Naive B cell (primary cell): ENCODE measurements at places on chromosomes 6 and 20.

GRCh38 chr6:5529733-5530132, 268.4 kb downstream of the FARS2 start:
- no peak for DNase-seq

GRCh38 chr20:51760905-51761546, 7.2 kb downstream of the ATP9A start:
- DNase-seq, result no peak

GRCh38 chr20:44745598-44746366, at the start of gene KCNK15:
Gene KCNK15 (plus strand): TSS chr20:44745865. CDS start chr20:44745911, 46 bp downstream.
- DNase-seq, result peak; percentile 8

- DNase-seq, result no peak
These were observed 103.0 kb upstream of the FOXQ1 start for GRCh38 chr6:1208876-1209275.

GRCh38 chr20:6784210-6784631, 16.7 kb downstream of the BMP2 start:
- no peak for DNase-seq

DNA sequence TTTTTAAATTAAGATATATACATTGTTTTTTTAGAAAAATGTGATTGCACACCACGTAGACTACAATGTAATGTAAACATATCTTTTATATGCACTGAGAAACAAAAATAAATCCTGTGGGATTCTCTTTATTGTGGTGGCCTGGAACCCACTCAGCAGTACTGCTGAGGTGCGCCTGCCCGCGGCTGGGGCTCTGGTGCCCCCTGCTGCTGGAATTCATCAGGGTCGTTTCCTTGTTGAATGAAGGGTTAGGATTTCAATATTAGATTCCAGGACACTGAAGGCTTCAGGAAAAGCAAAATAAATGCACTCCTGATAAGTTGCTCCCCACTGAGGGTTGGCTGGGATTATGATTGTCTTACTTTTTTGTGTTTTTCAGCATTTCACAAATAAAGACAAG, 175.8 kb upstream of the GGTLC1 start:
- no peak for DNase-seq

DNA sequence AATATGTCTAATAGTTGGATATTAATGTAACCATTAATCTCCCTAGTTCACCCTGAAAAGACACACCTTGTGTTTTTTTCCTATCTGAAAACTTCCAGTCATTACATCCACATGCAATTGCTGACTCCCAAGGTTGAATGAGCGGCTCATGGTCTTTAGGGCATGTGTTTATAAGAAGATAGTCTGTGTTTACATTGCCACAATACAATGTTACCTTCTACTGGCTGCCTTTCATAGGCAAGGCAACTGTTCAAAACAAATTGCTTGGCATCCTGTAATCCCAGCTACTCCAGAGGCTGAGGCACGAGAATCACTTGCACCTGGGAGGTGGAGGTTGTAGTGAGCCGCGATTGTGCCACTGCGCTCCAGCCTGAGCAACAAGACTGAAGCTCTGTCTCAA, 86.8 kb upstream of the SHLD1 start:
- no peak for DNase-seq

DNA sequence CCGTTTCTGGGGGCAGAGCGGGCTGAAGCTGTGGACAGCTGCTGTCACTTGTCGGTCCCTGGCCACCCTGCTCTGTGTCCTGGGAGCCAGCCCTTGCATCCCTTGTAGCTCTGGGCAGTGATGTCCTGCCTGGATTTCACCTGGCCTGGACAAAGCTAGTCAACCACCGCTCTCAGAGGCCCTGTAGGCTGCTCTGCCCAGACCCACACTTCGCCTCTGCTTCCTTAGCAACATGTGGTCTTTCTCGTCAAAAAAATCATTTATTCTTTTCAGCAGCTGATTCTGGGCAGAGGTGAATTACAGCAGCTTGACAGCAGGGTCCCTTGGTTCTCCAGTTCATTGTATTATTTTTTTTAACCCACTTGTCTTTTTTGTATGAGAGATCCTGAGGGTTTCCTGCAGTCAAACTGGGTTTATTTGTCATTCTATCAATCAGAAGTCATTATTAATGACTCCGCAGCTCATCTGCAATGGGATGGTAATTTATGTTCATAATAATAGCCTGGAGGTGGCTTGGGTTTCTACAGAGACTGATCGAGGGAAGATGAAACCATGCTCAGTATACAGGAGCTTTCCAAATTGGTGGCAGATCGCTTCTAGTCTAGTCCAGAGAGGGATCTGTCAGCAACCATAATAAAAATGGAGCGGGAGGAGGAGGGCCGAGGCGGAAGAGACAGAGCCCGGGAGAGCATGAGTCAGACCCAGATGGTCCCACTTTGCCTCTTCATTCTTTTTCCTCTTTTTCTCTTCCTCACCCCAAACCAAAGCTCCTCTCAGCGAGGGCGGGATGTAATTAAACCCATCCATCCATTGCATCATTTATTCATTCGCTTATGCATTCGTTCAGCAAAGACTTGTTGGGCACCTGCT, 22.4 kb downstream of the EDN3 start:
- no peak for DNase-seq

DNA sequence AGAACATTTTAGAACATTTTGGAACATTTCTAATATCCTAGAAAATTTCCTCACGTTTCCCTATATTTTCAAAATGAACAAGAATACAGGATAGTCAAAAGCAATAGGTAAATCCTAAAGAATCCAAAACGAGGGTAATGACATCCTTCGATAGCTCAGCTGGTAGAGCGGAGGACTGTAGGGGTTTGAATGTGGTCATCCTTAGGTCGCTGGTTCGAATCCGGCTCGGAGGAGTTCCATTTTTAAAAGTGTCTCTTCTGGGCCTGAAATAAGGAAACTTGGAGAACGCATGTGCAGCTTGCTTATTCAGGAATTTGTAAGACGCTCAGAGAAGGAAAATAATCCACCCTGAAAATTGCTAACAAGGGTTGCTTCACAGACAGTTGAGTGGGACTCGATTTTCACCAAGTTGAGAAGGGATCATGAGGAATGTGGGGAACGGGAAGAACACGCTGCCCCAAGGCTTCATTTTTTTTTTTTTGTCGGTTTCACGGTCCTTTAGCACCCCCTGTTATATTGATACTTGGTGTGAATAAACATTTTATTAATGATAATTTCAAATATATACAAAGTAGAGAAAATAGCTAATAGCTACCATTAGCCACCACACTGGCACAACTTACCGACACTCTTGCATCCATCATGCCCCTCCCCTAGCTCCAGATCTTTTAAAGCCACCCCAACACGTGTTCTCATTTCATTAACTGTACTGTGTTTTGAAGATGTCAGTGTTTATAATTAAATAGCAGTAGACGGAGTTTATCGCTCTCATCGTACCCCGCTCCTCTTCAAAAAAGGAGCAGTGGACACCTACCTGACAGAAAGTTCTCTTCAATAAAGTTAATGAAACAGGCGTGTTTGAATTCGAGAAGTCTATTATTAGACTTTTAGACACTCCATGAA, 1.8 kb upstream of the ABT1 start:
- no peak for DNase-seq

GRCh38 chr6:37711331-37712241, 13.9 kb upstream of the MDGA1 start:
- DNase-seq, result no peak

GRCh38 chr20:16128538-16129106, 444.6 kb downstream of the KIF16B start:
- DNase-seq, result no peak

GRCh38 chr6:112310439-112311125, 36.5 kb upstream of the RFPL4B start:
- DNase-seq, result no peak

GRCh38 chr6:111157412-111157811, 70.1 kb downstream of the SLC16A10 start:
- DNase-seq, result no peak

- no peak for DNase-seq
These were observed 9.9 kb downstream of the GSTA4 start for GRCh38 chr6:52985228-52985627.

- DNase-seq, result no peak
These were observed at the start of gene TREML4 for GRCh38 chr6:41228096-41228495. Gene TREML4 (plus strand): TSS chr6:41228349. CDS start chr6:41228428, 79 bp downstream.

- no peak for DNase-seq
These were observed 231.3 kb upstream of the MAP3K7 start for GRCh38 chr6:90818163-90818562.

- DNase-seq, result no peak
These were observed 52.9 kb upstream of the TAB2 start for GRCh38 chr6:149264629-149265028.

GRCh38 chr6:23659125-23659524, 466.9 kb upstream of the NRSN1 start:
- no peak for DNase-seq

DNA sequence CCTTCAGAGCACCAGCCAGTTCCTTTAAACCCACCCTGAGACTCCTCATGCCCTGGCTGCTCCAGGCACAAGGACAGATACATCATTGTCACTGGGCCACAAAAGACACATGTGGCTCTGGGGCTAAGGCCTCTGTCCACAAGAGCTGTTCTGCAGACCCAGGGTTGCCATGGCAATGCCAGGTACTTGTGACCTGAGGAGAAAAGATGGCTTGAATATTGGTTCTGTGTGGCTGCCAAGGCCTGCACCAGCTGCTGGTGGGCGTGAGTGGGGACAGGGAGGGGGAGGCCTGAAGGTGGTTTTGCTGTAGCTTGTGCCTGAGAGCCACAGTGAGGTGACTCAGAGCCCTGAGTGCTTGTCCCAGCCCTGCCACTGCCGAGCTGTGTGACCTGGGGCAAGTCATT, 31.8 kb downstream of the SAYSD1 start:
- DNase-seq, result no peak

DNA sequence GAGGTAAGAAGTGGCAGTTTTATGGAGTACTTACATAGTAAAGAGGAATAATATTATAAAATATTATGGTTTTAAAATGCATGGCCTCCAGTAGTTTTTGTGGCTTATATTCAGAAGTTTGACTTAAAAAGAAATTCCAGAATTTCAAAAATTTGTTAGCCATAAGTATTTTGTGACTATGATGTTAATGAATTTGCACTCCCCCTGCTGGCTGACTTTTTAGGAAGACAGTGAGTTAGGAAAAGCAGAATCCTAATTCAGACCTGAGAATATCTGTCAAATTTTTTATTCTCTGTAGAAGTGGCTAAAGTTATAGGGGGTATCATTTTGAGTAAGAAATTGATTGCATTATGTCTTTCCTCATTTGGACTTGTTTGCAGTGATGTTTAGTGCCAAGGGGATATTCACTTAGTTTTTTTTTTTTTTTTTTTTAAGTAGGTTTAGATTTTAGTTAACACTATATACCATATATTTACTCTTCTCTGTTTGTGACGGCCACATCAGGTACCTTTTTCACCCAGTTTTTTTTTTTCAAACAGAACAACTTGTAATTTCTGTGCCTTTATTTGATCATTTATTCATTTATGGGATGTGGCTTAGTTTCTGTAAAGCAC, 40.8 kb downstream of the ZFAND3 start:
- no peak for DNase-seq

DNA sequence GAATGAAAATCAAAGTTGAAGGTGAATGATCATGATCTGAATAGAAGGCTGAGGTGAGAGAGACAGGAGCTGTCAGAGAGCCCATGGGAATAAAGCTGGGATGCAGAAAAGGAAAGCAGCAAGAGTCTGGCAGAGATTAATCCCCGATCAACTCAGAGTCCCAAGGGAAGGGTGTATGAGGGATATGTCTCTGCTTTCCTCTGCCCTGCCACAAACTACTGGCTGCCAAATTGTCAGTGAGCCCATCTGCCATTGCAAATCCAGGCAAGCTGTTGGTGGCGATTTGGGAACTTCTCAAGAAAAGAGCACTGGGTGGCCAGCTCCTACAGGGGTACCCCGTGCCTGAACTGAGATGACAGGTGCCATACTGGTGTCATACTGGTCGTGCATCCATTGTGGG, 705.5 kb upstream of the MAN1A1 start:
- DNase-seq, result no peak

GRCh38 chr6:91653895-91654294, 1067.0 kb upstream of the MAP3K7 start:
- DNase-seq, result no peak

DNA sequence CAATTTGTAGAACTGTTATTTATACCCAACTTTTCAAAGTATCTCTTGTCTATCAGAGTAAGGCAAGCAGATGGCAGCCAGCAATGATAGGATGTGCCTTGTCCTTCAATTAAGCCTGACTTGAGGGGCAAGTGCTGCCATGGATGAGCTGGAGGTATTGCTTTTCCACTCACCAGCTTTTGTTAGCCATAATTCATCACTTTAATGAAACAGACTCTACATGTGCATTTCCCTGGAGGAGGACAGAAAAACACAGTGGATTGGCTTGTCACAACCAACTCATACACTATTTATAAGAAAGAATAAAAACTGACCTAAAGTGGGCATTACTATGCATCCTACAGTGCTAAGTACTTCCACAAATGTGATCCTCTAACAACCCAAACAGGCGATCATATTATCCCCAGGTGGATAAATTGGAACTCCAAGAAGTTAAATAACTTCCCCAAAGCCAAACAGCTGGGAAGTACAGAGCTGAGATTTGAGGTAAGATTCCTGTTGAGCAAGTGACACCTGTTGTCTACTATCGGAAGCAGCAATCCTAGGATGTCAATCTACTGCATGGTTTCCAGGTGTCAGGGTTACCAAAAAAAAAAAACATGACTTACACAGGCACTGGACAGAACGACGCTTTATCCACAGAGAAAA, 73.9 kb upstream of the NRSN1 start:
- DNase-seq, result no peak

GRCh38 chr6:94894300-94894699, 683.0 kb upstream of the MANEA start:
- DNase-seq, result no peak

DNA sequence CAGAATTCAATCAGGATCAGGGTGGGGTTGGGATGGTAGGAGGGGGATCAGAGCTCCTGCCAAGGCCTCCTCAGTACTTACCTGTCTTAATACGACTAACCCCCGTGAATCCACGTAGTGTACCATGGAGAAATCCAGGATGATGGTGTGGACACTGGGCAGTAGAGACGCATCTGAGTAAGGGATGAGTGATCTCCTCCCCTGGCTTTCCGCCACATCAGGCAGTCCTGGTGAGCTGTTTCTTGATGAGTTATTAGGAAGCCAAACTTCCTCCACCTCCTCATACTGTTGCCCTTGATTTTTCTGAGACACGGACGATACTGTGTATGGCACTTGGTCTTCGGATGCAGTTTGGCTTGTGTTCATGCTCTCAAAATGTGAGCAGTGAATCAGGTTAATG, 34.2 kb upstream of the SRPK1 start:
- no peak for DNase-seq

- no peak for DNase-seq
These were observed 139.4 kb upstream of the AKAP12 start for GRCh38 chr6:151100326-151100725.
